ENCODE measurements at places on chromosomes 1 and 21. TPM values are rescaled to one million over a fixed set of nuclear protein-coding genes. Genes with fewer than 3 reads are reported as not detected.

The MEX3A gene
- polyA plus RNA-seq = 0.48 TPM

GRCh38 chr1:53562981-53563379 lies 103.8 kb downstream of the DMRTB1 start:
- H3K4me1 ChIP-seq = no peaks in the 10 kb centered on the region
- H3K4me3 ChIP-seq = no peak overlapping the region
- no peaks in the 10 kb centered on the region for H3K36me3 ChIP-seq
- H3K27me3 ChIP-seq = no peaks in the 10 kb centered on the region

- no peak overlapping the region for H3K27ac ChIP-seq
- H3K4me1 ChIP-seq = no peaks in the 10 kb centered on the region
- H3K36me3 ChIP-seq = no peaks in the 10 kb centered on the region
- no peak for DNase-seq
- H3K27me3 ChIP-seq = no peaks in the 10 kb centered on the region
These were observed 34.0 kb upstream of the SSX2IP start for GRCh38 chr1:84724128-84724860.

DNA sequence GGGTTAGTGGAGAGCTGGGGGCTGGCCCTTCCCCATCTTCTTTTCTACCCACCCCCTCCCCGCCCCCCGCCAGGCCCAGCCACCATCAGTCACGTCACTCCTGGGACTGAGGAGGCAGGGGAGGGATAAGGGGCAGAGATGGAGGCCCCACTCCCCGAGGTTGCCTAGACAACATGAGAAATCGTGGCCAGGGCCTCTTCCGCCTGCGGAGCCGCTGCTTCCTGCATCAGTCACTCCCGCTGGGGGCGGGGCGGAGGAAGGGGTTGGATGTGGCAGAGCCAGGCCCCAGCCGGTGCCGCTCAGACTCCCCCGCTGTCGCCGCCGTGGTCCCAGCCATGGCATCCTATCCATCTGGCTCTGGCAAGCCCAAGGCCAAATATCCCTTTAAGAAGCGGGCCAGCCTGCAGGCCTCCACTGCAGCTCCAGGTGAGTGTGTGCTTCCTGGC lies 1.2 kb downstream of the AMPD2 start:
- H3K4me3 ChIP-seq = peak overlapping the region; percentile 85
- H3K27me3 ChIP-seq = no peaks in the 10 kb centered on the region
- peak; percentile 66 for DNase-seq
- peaks cover 41% of the 10 kb centered on the region for H3K4me1 ChIP-seq
- H3K36me3 ChIP-seq = no peaks in the 10 kb centered on the region
- peak overlapping the region; percentile 72 for H3K27ac ChIP-seq

The LAMC1 gene
- 4.2 TPM for polyA plus RNA-seq

Measured in GM12878 (cell line).